ENCODE measurements at places on chromosomes 1 and 21.

GRCh38 chr1:178745260-178745659 lies 20.2 kb downstream of the RALGPS2 start:
- no peak for DNase-seq

DNA sequence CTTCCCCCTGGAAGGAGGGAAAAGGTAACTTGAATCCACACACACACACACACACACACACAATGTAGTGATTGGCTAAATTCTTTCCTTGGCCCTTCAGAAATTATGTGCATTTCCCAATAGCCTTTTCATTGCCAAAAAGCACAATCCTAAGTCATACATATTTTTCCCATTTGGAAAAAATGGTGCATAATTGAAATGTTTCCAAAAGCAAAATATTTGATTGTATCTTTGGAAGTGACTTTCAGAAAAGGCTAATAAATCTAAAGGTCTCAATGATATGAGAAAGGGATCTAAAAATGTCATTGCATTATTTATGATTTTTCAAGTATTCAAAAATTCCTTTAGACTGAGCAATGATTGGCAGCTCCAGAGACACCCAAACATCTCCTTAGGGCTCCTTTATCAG lies 43.5 kb upstream of the NEK7 start:
- DNase-seq = no peak

DNA sequence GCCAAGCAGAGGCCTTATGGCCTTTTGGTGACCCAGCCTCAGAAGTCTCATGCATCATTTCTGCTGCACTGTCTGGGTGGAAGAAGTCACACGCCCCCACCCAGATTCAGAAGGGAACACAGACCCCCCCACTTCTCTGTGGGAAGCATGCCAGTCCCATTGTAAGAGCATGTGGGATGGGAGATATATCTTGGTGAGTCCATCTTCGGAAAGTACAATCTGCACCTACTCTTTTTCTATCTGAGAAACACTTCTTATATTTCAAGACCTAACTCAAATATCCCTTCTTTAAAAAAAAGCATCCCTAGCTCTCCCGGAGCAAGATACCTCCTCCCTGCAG lies 159.6 kb upstream of the FGGY start:
- DNase-seq = no peak

DNA sequence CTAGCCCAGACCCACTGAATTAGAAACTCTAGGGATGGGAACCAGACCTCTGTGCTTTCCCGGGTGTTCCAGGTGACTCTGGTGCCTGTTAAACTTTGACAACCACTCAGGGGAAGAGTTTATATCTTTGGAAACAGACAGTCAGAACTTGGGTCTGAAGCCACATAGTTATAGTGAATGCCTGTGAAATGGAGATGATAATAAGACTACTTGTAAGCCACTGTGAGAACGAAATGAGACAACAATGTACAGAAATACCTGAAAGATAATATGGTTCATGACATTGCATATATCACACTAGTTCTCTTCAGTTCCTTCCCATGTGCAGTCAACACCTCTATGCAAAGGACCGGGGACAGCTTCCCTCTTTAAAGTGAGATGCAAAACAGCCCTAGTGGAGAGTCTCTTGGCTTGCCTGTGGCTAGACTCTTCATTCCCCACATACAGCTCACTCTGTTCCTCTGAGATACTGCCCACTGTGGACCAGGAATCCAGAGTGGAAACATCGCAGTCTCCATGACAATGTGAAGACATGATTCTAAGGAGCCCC lies 287.5 kb downstream of the ASTN1 start:
- DNase-seq = no peak

GRCh38 chr1:114209971-114210370 lies 56.3 kb upstream of the SYT6 start:
- no peak for DNase-seq

- no peak for DNase-seq
These were observed 56.8 kb downstream of the SIK1 start for GRCh38 chr21:43370091-43370658.

DNA sequence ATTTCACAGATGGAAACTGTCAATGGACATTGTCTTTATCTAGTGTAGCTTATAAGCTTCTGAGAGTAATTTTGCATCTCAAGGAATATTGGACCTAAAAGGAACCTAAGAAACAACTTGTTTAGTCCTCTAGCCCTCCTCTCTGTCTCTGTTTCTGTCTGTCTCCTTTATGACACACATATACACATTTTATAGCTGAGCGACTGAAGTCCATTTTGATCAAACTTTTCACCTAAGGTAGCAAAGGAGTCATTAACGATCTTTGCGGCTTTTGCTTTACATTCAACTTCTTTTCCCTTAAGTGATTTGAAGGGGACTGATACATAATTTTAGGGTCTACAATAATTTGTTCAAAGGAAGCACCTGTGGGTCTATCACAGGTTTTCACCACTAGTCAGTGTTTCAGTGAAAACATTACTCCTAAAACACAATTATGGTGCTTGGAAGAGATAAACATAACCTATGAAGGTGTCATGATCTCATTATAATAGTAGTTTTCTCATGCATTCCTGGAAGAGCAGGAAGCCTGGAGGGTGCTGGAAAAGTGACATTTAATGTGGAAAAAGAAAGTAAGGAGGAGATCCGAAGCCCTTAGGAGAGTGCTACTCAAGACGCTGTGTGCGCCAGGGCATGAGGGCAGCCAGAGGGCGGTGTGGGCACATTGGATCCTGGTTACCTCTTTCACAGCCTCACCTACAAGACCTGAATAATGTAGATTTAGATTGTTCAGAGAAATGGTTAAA lies 248.6 kb downstream of the DNM3 start:
- peak; percentile 36 for DNase-seq

DNA sequence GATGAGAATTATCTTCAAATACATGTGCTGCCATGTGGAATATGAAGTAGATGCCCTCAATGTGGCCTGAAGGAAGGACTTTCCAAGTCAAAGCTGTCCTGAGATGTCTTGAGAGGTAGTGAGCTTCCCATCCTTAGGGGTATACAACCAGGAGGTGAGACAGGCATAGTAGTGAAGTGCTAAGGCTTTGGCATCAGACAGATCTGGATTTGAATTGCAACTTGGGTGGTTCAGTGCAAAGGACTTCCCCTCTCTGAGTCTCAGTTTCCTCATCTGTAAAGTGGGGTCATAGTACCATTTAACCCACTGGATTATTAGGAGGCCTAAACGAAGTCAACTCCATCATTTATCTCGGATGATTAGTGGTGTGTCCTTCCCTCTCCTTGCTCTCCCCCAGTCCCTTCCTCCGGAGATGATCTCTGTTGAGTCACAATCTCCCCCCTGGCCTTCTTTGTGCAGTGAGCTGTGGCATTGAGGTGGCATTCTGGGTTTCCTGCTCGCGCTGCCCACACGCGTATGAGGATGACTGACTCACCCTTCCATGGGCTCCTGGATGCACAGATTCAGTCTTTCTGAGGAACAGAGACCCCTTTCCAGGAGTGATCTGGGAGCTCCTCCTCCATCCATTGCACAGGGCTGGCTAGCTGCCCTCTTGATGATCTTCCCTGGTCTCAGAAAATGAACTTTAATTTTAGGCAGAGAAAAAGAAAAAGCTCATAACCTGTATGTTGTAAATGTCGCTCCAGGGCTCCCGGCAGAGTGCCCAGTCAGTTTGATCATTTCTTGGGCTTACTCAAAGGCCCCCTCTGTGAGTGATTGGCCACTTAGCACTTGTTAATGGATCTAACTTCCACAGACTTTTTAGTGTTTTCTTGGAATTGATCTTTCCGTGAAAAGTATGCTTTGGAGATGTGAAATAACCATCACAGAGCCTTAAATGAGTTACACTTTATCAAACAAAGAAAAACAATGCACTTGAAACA lies 354.6 kb downstream of the PTPRU start:
- DNase-seq = no peak

DNA sequence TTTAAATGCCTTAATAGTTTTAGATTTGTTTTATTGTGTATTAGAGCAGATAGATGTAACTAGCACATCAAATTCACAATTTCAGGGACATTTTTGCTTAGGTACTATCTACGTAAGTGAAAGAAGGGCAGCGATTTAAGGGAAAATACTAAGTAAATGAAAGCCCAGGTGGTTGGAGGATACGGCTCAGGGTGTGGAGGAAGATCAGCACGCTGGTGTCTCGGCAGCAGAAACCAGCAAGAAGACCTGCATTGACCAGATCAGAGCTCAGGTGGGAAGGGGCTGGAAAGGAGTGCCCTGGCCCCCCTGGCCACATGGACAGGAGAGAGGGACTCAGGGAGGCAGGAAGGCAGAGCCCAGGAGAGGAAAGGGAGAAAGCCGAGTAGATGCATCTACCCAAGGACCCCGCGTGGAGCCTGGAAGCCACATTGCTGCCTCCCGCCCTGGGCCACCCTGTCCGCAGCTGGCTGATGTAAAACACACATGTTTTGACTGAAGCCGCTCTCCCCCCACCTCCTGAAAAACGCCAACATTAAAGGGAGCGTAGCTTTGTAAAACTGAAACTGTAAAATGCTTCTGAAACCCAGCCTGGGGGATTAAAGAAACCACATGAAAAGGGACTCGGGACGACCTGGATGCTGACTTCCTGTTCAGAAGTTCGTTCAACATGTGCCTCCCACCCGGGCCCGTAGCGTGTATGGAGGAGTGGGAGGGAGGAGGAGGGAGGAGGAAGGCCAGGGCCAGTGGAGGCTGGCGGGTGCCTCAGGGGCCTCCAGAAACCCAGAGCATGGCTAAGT lies 72.6 kb upstream of the TARDBP start:
- no peak for DNase-seq

DNA sequence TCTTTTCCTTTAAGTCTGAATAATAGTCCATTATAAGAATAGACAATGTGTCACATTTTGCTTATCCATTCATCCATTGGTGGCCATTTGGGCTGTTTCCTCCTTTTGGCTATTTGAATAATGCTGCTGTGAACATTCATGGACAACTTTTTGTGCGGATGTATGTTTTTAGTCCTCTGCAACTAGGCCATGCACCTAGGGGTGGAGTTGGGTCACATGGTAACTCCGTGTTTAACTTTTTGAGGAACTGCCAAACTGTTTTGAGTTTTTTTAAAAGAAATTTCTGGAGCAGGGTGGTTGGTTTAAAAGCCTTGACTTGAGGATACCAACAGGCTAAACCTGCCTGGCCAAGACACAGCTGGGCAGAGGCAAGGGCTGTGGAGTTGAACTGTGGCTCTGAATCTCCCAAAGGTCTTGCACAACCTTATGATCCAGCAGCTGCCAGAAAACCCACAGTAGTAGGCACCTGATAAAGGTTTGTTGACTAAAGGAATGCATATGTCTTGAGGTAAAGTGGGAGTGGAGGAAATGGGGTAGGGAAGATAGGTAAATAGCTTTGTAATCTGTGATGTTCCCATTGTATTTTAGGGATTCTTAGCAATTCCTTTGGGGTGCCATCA lies 5.6 kb upstream of the RPTN start:
- DNase-seq = no peak

- no peak for DNase-seq
These were observed 8.9 kb downstream of the HYI start for GRCh38 chr1:43444836-43445235.

- DNase-seq = no peak
These were observed 134.8 kb downstream of the SETD4 start for GRCh38 chr21:35925497-35925896.

DNA sequence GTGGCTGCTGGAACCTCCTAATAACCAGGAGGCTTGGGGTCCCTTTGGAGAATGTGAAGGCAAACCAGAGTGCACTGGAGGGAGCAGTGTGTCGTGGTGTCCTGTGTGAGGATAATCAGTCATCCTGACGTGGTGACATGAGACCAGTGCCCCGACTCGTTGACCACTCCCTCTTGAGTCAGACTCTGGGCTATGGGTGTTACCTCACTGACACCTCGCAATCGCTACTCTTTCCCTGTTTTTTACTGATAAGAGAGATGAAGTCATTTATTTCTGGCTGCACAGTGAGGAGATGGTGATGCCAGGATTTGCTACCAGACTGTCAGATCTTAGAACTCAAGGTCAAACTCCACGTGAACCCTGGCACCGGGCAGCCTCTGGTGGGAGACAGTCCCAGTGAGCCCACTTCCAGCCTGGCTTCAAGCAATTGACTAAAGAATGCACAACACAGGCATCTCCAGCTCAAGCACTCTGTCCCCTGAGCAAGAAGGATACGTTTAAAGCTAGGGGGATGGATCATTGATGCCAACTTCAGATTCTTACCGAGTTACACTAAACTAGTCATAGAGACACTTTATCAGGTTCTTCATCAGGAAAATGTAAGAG lies 30.3 kb downstream of the UBASH3A start:
- DNase-seq = no peak

- no peak for DNase-seq
These were observed 49.1 kb upstream of the LRRC3 start for GRCh38 chr21:44405948-44406872.

GRCh38 chr1:155650231-155650757 lies 38.3 kb downstream of the YY1AP1 start:
- no peak for DNase-seq

DNA sequence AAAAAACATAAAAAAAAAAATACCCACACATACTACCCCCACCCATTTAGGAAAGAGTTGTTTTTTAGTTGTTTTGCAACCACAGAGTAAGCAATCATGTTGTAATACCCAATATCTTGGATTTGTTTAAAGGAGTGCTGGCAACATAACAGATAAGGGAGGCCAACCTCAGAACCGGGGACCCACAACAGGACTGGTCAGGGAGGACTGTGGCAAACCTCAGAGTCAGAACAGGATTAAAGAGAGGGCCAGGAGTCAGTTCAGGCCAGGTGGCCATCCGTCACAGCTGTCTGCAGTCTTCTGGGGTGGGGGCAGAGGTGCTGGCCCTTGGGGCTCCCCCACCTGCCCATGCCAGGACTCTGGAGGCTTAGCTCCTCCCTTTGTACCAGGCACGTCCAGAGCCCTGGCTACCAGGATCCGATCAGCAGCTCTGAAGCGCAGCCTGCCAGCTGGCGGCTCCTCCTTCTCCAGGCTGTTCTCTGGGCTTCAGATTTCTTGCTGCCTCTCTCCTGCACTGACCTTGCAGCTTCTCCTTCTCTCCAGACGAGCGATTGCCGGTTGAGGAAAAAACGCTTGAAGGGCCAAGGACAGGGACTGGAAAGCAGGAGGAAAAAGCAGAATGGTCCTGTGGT lies 7.9 kb downstream of the H6PD start:
- DNase-seq = no peak

DNA sequence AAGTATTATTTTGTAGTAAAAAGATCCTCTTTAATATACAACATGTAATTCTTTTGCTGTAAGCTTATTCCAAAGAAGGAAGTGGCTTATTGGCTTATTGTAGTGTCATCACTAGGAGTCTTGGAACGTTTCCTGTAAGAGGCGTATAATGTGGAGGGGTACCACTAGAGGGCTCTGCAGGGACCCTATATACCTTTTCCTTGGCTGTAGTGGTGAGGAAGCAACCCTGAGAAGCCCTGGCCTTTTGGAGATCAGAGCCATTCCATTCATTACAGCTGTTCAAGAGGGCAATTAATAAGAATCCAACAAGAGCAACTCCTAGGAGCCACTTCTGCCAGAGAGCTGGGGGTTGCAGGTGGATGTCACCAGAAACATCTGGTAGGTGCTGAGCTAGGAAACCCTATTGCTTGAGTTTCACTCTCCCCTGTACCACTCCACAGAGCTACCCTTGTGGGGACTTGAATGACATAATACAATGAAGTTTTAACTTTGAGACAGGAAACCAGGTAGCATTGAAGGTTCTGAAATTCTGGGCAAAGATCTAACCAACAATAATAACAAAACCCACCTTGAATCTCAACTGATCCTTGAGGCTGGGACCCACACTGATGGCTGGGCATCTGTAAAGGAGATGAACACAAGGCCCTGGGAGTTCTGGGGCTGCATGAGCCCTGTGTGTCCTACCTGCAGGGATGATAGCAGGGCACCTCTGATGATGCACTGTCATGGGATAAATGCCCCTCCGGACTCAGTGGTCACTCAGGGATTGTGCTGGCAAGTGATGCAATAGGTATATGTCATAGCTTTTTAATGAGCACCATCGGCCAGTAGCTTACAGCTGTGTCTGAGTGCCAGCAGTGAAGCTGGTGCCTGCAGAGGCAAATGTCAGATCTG lies 160.2 kb upstream of the COA6 start:
- DNase-seq = no peak

Measured in effector CD4-positive, alpha-beta T cell (primary cell).